Lung microvascular endothelial cell (primary cell): ENCODE measurements at places on chromosomes 3 and 15.
A peak's percentile ranks its signal among the peaks of the same experiment; 100 is the strongest.

DNA sequence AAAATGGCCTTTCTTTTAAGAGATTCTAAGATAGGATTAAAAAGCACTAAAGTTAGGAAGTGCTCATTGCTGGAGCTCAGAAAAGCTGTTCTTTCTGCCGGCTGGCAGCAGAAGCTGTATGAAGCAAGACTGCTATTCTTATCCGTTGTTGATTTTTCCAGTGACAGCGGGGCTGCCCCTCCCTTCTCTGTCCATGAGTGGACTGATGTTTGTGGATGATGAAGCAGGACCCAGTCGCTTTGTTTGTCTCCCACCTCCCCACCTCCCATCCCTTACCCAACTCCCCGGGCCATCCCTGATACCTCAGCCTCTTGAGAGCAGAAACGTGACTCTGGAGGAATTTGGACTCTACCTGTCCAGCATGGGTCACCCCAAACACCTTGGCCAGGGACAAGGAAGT is 10.3 kb upstream of the MUSTN1 start:
- no peak for DNase-seq

- no peak for DNase-seq
These were observed 276.6 kb downstream of the UACA start for GRCh38 chr15:70486451-70487386.

DNA sequence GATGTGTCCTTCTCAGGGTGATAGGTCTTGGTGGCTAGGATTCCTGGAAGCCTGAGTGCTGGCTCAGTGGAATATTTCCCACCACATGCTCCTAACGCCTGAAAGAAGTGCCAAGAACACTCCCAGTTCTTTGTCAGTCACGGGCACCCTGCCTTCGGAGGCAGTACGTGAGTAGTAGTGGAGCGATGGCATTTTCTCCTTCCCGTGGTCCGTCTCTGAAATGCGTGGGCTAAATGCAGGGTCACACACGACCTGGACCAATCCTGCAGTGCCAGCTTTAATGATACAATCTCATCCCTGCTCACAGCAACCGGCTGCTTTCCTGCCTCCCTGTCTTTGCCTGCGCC is 14.5 kb downstream of the H1-8 start:
- DNase-seq, result no peak

- no peak for DNase-seq
These were observed 212.3 kb upstream of the LRRFIP2 start for GRCh38 chr3:37386627-37387230.

- peak; percentile 89 for DNase-seq
These were observed 398.8 kb downstream of the MECOM start for GRCh38 chr3:169264711-169265110.

DNA sequence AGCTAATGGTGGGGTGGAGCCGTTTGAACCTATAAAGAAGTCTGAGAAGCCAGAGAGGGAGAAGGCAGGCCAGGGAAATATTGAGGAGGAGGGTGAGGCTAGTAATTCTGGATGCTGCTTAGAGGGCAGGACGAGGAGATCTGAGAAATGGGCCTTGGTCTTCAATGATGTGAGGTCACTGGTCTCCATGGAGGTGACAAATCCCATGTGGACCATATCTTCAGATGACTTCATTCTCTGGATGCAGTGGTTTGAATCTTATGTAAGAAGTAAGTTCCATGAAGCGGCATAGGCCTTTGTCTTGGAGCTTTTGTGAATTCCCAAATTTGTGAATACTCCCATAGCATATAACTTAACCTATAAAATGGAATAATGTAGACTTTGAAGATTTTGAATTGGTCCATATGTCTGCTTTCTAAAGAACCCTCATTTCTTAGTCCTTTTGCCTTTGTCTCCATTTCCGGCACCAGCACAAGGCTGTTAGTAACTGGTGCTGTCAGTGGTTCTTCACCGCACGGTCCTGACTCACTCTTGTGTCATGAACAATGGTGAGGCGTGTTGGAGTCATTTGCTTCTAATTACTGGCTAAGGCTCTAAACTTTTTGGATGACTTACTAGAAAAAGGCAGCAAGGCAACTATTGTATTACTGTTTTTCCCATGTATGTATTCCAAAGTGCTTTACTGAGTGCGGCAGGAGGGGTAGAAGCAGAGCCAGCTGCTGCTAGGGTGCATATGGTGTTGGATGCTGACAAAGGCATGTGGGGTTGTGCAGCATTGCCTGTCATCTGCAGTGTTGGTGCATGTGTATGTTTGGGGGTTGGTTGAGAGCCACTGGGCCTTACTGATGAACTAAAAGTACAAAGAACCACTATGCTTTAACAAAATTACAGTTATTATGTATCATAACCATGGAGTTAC is 279.3 kb upstream of the C2CD4B start:
- DNase-seq, result no peak

DNA sequence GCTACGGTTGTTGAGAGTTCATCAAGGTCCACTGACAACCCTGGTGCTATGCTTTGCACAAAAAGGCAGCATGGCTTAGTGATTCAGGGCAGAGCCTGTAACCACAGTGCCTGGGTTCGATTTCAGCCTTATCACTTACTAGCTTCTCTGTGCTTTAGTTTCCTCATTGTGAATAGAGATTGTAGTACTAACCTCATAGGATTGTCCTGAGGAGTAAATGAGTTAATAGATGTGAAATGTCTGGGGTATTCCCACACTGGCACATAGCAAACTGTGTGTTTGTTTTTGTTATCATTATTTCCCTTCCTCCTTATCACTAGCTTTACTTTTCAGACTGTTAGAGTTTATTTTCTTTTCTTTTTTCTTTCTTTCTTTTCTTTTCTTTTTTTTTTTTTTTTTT is 16.3 kb downstream of the CRTAP start:
- DNase-seq, result no peak

- no peak for DNase-seq
These were observed 20.3 kb upstream of the NOX5 start for GRCh38 chr15:68994149-68994548.

DNA sequence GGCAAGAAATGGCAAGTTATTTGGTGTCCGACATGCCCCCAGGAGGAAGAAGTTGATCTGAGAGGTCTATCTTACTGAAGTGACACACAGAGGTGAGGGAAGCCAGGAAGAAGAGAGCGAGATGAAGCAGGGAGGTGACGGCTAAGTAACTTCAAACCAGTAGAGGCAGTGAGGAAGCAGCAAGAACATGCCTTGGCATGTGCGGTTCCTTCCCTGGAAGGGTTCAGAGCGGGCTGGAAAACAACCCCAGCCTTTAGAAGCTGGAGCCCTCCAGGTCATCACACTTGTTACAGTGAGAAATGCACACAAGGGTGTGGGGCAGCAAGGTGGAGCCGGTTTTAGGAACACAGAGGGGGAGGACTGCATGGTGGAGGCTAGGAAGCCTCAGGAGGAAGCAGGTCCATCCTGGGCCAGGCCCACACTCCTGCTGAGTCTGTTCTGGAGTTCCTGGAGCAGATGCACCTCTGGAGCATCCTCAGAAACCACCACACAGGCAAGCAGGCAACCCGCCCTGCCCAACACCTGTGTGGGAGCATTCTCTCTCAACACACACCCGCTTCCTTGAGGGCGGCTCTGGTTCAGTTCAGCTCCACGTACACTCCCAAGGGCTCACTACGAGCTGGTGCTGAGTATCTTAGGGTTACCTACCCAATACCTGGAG is 47.1 kb downstream of the POC1A start:
- DNase-seq, result no peak

DNA sequence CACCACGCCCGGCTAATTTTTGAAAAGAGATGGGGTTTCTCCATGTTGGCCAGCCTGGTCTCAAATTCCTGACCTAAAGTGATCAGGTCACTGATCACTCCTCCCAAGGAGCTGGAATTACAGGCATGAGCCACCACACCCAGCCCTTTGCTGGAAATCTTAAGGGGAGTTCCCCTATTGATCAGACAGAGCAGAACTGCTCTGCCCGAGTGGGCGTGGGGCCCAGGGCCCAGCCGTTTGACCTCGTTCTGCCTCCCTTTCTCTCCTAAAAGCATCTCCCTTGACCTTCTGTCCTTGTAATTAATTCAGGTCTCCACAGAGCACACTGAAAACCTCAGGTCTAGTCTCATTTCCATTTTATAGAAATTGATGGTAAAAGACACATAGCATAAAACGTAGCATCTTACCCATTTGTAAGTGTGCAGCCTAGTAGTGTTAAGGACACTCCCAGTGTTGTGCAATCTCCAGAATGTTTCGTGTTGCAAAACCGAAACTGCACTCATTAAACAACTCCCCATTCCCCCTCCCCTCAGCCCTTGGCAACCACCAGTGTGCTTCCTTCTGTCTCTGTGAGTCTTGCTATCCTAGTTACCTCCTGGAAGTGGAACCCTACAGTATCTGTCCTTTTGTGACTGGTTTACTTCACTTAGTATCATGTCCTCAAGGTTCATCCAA is 89.3 kb downstream of the SLCO3A1 start:
- DNase-seq, result no peak

- no peak for DNase-seq
These were observed 74.0 kb downstream of the MCF2L2 start for GRCh38 chr3:183354325-183354831.

DNA sequence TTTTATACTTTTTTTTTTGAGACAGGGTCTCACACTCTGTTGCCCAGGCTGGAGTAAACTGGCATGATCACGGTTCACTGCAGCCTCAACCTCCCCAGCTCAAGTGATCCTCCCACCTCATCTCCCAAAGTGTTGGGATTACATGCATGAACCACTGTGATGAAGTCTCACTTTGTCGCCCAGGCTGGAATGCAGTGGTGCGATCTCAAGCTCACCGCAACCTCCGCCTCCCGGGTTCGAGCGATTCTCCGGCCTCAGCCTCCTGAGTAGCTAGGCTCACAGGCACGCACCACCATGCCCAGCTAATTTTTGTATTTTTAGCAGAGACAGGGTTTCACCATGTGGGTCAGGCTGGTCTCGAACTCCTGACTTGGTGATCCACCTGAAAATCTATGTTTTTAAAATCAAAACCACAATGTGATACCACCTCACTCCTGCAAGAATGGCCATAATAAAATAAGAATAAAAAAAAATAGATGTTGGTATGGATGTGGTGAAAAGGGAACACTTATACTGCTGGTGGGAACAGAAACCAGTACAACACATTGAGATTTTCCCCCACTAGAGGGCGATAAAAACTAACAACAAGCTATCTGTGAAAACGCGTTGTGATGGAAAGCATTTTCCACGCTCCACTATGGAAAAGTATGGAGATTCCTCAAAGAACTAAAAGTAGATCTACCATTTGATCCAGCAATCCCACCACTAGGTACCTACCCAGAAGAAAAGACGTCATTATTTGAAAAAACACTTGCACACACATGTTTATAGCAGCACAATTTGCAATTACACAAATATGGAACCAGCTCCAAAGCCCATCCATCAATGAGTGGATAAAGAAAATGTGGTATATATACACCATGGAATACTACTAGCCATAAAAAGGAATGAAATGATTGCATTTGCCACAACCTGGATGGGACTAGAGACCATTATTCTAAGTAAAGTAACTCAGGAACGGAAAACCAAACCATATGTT is 26.8 kb upstream of the OCA2 start:
- DNase-seq, result peak; percentile 71

DNA sequence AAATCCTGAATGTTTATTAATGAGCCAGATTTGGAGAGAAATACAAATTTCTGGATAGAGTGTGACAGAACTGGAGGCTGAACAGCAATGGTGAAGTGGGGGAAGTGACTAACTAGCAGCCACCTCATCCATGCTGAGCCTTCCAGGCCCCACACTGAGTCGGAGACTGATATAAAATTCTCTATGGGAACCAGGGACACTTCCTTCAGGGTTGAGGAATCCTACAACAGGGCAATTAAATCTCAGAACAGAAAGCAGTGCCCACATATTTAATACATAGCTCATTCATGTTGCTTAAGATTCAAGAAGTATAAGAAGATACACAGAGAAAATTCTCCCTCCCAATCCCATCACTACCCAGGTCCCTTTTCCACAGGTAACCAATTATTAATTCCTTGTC is 49.3 kb downstream of the HACD2 start:
- DNase-seq, result peak; percentile 63

DNA sequence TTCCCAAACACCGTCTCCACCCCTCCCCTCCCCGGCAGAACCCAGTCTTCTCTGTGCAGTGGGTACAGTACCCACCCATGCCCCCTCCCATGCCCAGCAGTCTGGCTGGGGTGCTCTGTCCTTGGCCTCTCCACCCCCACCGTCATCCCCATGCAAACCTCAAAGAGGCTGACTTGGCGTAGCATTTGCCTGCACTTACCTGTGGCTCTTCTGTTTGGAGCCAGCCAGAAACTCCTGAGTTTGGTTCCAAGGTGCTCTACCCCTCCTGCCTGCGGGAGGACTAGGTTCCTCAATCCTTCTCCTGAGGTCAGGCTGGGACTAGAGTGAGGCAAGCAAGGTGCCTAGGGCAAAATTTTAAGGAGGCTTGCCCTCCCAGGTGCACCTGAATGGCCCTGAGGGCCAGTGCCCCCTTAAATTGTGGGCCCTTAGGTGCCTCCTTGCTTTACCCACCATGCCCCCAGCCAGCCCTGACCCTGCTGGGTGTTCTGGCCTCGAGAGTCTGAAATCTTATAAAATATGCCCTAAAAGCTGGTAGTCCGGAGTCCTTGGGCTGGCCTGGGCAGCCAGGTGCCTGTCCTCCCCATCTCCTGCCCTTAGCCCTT is 47.1 kb upstream of the C15orf39 start:
- no peak for DNase-seq

DNA sequence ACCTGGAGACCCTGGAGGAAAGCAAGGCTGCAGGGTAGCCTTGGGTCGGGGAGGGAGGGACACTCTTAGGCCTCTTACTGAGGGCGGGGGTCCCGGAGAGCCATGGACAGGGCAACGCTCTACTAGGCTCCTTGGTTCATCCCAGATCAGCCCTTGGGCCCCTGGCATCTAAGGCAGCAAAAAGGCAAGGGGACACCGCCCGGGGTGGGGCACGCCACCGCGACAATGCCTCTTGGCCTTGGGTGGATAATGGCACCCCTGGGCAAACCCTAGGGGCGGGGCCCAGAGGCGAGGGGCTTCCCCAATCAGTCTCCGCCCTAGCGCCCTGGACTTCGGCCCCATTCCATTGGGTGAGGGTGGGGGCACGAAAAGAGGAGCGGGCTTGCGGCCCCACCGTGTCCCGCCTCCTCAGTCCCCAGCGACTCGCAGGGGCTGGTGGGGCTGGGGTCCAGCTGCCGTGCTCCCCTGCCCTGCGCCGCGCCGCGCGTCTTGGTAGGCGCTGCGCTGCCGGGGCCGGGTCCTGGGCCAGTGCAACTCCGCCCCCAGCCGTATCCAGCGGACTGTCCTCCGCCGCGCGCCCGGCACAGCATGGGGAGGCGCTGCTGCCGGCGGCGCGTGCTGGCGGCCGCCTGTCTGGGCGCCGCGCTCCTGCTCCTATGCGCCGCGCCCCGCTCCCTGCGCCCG is at the start of gene CHST13:
Gene CHST13, plus strand, starts transcription at position 411 of the 684 bp plus-strand sequence. Its CDS starts 178 bp downstream, at position 589.
- peak; percentile 60 for DNase-seq

GRCh38 chr3:171088496-171088895 is 62.0 kb upstream of the SLC2A2 start:
- DNase-seq, result no peak

GRCh38 chr3:15815696-15816095 is 17.9 kb upstream of the ANKRD28 start:
- peak; percentile 80 for DNase-seq

- DNase-seq, result no peak
These were observed 604 bp upstream of the MED12L start for GRCh38 chr3:151084893-151085226.

- DNase-seq, result no peak
These were observed 13.6 kb upstream of the BAHD1 start for GRCh38 chr15:40427188-40427587.
